ENCODE measurements at places on chromosomes 7 and 10. TPM values are rescaled to one million over a fixed set of nuclear protein-coding genes. Genes with fewer than 3 reads are reported as not detected.
A peak's percentile ranks its signal among the peaks of the same experiment; 100 is the strongest.

DNA sequence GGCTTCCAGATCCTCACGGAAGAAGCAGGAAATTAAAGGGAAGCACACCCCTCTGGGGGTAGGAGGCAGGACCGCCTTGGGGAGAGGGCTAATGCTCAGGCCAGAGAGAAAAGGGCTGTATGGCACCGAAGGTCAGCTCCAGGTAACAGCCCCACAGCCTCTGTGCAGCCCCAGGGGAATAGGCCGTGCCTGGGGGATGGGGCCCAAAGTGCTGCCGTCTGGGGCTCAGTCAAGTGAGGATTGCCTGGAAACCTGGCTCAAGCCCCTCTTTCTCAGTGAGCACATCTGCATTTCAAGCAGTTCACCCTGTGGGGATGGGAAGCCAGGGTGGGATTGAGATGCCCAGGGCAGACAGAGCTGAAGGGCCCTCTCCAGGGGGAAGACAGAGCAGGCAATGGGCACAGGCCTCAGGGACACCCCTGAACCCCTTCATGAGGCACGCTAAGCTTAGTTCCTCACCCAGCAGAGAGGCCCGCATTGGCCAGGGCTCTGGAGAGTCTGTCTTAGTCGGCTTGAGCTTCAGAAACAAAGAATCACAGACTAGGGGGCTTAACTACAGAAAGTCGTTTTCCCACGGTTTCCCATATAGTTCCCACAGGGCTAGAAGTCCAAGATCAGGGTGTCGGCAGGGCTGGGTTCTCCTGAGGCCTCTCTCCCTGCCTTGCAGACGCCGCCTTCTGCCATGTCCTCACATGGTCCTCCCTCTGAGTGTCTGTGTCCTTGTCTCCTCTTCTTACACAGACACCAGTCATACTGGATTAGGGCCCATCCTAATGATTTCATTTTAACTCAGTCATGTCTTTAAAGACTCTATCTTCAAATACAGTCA lies 118.2 kb downstream of the PTPN20 start:
- no peak for DNase-seq

DNA sequence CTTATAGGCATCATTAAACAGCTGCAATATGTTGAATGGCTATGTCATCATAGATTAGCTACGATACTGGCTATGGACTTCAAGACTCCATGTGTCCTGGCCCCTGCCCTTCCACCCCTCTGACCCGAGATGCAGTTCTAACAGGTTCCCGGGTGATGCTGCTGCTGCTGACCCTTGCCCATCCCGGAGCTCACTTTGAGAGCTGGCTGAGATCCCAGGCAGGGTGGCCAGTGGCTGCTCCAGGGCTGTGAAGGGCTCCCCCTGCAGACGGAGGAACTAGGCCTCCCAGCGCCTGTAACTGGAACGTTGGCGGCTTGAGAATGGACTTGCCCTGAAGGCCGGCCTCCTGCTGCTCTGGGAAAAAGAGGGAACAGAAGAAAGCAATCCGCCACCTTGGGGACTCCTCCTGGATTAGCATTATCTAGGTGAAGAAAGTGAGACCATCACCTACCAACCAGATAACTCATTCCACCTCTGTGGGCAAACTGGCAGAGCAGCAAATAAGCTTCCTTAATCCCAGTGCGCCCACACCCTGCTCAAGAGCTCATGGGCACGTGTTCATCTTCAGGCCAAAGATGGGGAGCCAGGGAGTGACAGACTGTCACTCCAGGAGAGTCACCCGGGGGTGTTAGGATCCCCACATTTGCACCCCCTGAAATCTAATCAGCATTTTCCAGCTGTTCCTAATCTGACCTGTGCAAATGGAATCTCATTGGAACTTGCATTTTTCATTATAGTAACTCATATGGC lies 56.8 kb downstream of the PARP12 start:
- no peak for DNase-seq

- no peak for DNase-seq
Measured at GRCh38 chr10:96686514-96686913, 33.8 kb downstream of the PIK3AP1 start.

DNA sequence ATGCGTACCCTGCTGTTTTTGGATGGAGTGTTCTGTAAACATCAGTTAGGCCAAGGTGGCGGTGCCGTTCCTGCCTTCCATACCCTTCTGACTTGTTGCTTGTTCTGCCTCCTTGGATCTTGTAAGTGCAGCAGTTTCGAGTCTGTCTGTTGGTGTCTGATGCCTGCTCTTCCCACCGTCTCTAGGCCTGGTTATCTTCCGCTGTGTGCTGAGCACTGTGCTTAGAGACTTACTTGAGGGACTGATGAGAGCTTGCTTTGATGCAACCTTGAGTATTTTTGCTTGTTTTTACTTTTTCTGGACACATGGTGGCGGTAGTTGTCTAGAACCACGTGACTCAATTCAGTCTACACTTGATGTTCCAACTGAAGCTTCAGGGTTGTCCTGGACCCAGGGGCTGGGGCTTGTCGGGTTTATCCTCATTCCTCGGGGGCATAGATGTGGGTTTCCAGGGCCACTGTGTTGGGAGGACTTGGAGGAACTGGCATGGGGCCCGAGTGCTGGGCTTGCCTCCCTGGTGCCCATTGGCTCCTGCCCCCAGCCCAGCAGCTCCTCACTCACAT lies 14.4 kb upstream of the SPRN start:
- DNase-seq = no peak

C10orf143 gene
- polyA plus RNA-seq = 1.9 TPM

GRCh38 chr10:32323051-32323450 lies 23.9 kb downstream of the EPC1 start:
- no peak for DNase-seq

GSTO2 gene
- 1.7 TPM for polyA plus RNA-seq

DNA sequence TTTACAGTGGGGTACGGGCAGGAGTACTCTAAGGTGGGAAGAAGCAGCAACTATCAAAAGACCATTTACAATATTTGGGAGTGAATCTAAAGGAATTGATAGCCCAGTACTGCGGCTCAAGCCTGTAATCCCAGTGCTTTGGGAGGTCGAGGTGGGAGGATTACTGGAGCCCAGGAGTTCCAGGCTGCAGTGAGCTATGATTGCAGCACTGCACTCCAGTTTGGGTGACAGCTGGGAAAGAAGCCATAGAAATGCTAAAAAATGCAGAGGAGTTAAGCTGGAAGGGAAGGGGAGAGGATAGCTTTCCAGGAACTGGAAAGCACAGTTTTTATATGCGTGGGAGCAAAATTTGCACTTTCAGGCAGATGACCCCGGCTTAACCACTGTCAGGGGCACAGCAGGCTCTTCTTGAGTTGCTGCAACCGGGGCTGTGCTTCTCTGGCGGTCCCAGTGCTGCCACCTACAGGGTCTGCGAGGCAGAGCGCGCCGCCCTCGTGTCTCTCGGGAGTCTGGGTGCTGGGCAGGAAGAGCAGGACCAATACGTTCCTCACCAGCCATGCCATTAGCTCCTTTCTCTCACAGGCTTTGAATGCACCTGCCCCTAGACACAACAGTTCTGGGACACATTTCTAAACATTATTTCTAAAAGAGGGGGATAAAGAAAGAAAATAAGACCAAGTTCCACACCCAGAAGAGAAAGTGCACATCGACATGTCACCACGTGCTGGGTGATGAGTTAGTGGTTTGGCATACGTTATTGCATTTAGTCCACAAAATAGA lies 10.1 kb upstream of the BMPER start:
- no peak for DNase-seq

GPER1 gene
- polyA plus RNA-seq = 1.8 TPM

DNA sequence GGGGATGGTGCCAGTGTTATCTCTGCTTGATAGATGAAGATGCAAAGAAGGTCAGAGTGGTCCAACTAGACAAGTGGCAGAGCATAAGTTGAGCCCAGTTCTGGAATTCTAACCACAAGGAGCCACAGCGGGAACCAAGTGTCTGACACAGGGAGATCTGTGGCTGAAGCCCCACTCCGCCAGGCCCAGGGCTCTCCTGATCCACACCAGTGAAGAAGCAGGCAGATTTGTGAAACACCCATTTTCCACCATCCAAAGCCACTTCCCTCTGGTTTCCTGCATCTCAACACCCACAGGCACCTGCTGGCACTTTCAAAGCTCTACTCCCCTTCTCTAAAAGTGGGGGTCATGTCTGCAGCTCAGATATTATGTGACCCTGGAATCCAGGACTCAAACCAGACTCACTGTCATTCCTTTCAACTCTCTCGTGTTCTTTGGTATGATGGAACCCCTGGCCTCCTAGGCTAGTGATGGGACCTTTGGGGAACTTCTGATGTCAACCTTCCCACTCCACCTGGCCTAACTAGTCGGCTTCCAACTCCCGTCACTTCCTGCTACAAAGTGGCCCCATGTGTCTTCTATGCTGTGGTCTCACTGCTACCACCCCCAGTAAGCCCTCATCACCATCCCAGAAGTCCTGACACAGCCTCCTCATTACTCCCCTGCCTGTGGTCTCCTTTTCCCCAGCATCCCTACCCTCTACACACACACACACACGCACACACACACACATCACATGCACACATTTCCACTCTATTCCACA lies 177.6 kb downstream of the GRID1 start:
- no peak for DNase-seq

HDAC9 gene
- 2.1 TPM for polyA plus RNA-seq

GRCh38 chr7:157299613-157300368 lies 37.0 kb upstream of the DNAJB6 start:
- no peak for DNase-seq

GRCh38 chr7:47221826-47222225 lies 360.1 kb downstream of the TNS3 start:
- no peak for DNase-seq

GRCh38 chr10:132613566-132614348 lies 76.2 kb downstream of the INPP5A start:
- no peak for DNase-seq

DNA sequence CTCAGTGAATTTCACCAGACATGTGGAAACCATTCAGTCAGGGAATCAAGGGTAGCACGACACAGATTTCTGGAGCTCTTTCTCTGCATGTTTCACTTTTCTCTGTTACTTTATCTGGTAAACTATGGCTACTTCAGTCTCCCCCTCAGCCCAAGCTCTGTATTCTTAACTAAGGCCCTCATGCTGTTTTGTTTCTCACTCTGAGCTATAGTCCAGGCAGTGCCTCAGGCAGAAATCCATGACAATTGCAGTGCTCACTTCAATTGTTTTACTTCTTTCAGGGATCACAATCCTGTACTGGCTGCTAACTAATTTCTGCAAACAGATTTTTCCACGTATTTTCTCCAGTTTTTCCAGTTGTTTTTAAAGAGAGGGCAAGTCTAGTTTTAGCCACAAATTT lies 1599.9 kb upstream of the LRRTM3 start:
- no peak for DNase-seq

GRCh38 chr10:8919280-8919679 lies 864.8 kb downstream of the GATA3 start:
- DNase-seq = no peak

CXCL12 gene
- 93.4 TPM for polyA plus RNA-seq

C10orf67 gene
- polyA plus RNA-seq = 0.14 TPM

- no peak for DNase-seq
Measured at GRCh38 chr7:27295236-27295635, 52.6 kb downstream of the EVX1 start.

CALHM3 gene
- not detected for polyA plus RNA-seq

- DNase-seq = no peak
Measured at GRCh38 chr7:75740846-75741497, 2.2 kb upstream of the HIP1 start.

DNA sequence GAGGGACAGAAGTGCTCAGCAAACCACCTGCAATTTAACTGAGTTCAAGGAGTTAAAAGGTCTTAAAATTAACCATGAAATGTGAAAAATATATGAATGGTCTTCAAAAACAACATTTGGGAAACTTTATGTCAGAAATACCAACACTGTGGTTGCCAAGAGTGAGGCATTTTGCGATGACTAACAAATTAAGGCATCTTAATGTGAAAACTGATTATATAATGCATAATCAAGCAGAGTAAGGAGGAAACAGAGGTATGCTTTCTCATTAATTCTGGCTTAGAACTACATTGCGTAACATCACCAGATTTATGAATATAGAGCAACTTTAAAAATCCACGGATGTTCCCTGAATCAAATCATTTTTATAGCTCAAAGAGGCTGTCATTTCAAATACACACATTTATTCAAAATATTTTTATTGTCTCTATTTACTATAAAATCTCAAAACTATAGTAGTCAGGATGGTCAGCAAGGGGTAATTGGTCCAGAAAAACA lies 335.5 kb downstream of the LRRTM3 start:
- no peak for DNase-seq

DNA sequence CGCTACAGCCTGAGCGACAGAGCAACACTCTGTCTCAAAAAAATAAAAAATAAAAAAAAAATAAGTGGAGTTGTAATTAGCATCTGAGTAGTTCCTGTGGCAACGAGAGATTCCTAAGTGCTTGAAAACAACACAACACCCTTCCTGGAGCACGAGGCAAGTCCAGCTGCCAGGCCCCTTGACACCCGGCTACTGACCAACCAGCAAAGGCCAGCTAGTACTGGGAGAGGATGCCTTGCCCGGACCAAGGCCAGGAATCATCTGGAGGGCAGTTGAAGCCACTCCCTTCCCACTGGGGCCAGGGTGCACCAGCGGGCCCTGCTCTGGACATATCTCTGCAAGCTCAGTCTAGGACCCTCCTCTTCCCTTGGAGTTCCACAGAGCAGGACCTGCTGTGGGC lies 536 bp downstream of the C10orf105 start:
- DNase-seq = no peak

- DNase-seq = no peak
Measured at GRCh38 chr10:23359692-23360380, 15.2 kb upstream of the C10orf67 start.

- DNase-seq = peak; percentile 90
Measured at GRCh38 chr10:80154978-80155695, 22.6 kb downstream of the PLAC9 start.

DNA sequence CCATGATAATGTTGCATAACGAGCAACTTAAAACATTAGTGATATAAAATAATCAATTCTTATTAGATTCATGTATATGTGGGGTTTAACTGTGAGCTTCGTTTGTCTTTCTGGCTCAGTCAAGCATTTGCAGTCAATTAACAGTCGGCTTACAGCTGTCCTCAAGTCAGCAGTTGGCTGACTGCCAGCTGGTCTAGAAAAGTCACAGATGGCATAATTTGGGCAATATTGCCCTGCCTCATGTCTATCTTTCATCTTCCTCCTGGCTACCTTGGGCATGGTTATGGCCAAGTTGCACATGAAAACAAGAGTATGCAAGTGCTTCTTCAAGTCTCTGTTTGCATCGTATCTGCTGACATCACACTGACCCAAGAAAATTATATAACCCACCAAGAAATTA lies 186.1 kb upstream of the ZWINT start:
- no peak for DNase-seq
